ENCODE measurements at places on chromosomes 3 and 15. TPM values are rescaled to one million over a fixed set of nuclear protein-coding genes. Genes with fewer than 3 reads are reported as not detected.

DNA sequence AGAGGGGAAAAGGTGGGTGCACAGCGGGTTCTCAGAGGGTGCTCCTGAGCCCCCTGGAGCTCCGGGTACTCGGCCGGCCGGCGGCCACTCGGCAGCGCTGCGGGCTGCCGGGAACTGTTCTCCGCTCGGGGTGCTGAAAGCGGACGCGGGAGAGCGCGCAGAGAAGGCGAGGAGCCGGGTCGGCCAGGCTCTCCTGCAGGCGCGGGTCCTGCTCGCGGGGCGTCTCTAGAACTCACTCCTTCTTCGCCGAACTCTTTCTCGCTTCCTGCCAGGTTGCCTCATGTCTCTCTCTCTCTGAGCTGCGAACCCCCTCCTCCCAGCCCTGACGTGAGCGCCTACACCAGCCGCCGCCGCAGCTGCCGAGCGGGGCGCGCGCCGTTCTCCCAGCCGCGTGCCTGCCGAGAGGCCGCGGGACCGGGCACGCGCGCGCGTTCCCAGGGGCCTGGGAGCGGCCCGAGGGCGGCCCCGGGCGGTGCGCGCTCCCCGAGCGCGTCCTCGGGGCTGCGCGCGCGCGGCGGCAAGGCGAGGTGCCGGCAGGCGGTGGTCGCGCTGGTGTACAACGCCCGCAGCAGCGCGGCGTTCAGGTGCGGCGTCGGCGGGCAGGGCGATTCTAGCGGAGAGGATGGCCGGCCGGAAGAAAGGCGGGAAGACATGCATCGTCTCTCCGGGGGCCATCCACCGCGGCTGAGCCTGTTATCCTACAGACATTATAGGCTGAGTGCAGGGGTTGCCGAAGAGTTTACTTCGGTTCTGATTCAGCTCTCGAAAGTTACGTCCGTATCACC lies at the start of gene PEX5L:
TSS of gene PEX5L (minus strand) at position 267 of the 785 bp plus-strand sequence. CDS start 338 bp downstream, outside the sequence.
- peak; percentile 23 for DNase-seq

GRCh38 chr3:71160785-71161546 lies 422.6 kb downstream of the FOXP1 start:
- peak; percentile 23 for DNase-seq

DNA sequence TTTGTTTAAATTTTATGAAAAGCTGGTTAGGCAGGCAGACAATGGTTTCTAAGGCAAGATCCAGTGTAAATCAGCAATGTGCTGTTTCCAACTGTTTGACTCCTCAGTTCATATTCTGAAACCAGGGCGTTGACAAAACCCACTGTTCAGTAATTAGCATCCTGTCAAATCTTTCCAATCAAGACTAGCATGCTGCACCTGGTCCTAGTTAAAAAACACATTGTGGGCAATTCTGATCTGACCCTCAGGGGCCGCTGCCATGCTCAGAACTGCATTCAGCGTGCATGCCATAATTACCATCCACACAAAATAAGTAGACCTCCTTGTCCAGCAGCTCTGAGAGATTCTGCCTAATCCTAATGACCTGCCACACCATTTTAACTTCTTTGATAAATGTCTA lies 20.9 kb upstream of the RBP1 start:
- DNase-seq: no peak

DNA sequence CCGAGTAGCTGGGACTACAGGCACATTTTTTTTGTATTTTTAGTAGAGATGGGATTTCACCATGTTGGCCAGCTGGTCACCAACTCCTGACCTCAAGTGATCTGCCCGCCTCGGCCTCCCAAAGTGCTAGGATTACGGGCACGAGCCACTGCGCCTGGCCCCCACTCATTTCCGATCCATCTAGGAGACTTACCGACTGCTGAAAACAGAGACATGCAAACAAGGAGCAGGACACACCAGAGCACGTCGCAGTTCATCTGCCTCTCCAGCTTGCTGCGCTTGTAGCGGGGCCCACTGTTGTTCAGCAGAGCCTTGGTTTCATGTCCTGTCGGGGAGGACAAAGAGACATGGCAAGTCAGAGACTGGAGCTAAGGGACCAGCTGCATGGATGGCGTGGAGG lies 137.4 kb downstream of the ATP10A start:
- no peak for DNase-seq

GRCh38 chr3:187900993-187901755 lies 155.9 kb upstream of the BCL6 start:
- DNase-seq: no peak

DNA sequence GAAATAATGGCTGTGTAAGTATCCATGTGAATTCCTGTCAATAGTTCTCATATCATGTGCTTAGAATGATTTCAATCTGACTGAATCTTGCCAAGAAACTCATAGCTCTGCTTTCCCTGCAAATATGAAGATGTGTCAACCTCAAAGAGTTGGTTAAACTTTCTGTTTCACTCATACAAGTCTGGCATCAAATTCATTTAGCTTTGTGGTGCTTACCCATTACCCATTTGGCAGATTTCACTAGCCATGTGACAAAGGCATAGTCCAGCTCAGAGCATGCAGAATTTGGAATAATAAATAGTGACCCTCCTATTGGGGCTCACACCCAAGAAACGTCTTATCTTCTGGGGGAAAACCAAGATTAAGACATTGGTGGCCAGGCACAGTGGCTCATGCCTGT lies 256.6 kb upstream of the TPRG1 start:
- DNase-seq: no peak

DNA sequence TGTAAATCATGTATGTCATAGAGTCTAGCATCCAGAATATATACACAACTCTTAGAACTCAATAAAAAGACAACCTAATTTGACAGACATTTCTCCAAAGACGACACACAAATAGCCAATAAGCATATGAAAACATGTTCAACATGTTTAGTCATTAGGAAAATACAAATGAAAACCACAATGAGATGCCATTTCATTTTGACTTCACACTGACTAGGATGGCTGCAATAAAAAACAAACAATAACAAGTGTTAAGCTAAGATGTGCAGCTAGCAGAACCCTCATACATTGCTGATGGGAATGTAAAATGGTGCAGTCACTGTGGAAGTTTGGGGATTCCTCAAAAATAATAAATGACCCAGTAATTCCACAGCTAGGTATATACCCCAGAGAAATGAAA lies 16.4 kb downstream of the SPG11 start:
- DNase-seq: no peak

DNA sequence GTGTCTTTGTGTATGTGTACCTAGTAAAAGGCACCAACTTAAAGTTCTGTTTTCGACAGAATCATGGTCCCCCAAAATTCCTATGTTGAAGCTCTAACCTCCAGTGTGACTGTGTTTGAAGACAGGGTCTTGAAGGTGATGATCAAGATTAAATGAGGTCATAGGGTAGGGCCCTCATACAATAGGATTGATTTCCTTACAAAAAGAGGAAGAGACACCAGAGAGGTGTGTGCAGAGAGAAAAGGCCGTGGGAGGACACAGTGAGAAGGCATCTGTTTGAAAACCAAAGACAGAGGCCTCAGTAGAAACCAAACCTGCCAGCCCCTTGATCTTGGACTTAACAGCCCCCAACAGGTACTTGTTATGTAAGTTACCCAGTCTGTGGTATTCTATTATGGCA lies 52.0 kb upstream of the CORO2B start:
- DNase-seq: no peak

GRCh38 chr3:193572426-193572908 lies 17.8 kb upstream of the ATP13A4 start:
- peak; percentile 66 for DNase-seq

DNA sequence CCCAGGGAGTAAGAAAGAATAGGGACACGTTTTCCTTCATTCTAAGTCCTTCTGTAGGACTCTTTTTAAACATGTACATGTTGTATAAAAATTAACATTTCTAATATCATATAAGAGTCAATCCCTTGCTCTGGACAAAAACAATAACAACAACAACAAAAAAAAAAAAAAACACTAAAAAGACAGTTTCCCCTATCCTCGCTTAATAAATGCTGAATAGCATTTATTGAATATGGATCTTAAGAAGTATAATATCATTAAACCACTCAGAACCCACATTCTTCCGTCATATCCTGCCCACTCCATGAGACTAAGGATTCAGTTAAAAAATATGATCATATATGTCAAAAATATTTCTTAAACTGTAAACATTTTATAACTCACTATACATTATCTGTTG lies 145.1 kb downstream of the AQP9 start:
- no peak for DNase-seq

GRCh38 chr15:34951993-34952392 lies 17.5 kb downstream of the AQR start:
- DNase-seq: peak; percentile 37

- DNase-seq: no peak
Observed at GRCh38 chr3:47865192-47865591, 62.3 kb downstream of the DHX30 start.

DNA sequence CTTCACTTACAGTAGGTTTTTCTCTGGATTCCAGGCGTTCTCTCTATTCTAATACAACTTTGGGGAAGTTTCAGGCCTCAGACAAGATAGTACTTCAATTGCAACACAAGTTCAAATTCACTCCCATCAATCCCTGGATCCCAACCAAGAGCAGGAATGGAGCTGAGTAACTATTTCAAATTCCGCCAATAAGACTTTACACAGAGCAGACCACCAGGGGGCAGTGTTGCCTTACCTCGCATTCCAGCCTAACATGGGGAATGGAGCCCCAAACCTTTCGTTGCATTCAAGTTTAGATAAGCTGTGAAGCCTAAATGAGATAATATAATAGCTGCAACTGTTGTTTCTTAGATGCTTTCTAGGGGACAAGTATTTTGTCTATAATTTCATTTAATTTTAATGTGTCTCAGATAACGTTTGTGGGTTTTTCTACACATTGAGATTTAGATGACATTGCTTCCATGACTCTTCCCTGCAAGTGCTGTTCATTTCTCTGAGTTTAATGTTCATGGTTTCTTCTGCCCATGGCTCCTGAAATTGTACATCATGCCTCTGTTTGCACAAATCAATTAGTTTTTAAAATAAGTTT lies 186.7 kb downstream of the NSUN3 start:
- DNase-seq: peak; percentile 69

- DNase-seq: no peak
Observed at GRCh38 chr15:68051109-68051508, 3.0 kb upstream of the PIAS1 start.

DNA sequence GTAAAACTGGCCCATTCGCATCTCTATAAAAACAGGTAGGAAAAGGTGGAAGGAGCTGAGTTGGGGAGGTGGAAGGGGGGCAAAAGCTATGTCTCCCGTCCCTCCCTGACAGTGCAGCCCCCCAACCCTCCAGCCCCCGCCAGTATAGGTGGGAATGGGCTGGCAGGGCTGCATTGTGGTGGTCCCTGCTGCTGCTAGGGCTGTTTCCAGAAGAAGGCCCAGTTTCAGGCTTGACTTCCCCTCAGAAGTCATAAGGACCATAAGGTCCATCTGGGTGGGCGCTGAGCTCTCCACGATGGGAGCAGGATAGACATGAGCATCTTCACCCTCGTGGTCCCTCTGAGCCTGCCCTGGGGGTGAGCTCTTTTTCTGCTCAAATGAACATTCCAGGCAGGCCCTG lies 44.2 kb downstream of the APBA2 start:
- no peak for DNase-seq

DNA sequence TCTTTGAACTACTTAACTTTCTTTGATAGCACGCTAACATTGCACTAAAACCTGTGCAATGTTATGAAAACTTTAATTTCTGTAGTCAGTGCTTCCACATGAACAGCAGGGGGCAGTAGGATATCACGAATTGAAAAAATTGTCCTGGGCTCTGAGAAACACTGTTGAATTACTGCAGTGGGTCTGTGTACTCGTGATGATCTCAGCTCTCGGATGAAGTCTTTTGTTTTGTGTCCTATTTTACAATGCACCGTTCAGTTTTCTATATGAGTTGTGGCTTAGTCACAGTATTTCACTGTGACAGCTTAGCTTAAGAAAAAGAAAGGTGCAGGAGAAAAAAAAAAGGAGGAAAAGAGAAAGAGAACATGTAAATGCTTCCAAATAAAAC lies 141.3 kb upstream of the CCDC54 start:
- peak; percentile 92 for DNase-seq

GRCh38 chr3:123620343-123620742 lies 35.5 kb upstream of the HACD2 start:
- peak; percentile 81 for DNase-seq

GRCh38 chr3:122415762-122416654 lies at the start of gene WDR5B:
Gene WDR5B (minus strand): TSS chr3:122416062. CDS start chr3:122415528, 534 bp downstream.
- DNase-seq: peak; percentile 98

GRCh38 chr3:16587047-16587680 lies 18.1 kb downstream of the DAZL start:
- peak; percentile 20 for DNase-seq

DNA sequence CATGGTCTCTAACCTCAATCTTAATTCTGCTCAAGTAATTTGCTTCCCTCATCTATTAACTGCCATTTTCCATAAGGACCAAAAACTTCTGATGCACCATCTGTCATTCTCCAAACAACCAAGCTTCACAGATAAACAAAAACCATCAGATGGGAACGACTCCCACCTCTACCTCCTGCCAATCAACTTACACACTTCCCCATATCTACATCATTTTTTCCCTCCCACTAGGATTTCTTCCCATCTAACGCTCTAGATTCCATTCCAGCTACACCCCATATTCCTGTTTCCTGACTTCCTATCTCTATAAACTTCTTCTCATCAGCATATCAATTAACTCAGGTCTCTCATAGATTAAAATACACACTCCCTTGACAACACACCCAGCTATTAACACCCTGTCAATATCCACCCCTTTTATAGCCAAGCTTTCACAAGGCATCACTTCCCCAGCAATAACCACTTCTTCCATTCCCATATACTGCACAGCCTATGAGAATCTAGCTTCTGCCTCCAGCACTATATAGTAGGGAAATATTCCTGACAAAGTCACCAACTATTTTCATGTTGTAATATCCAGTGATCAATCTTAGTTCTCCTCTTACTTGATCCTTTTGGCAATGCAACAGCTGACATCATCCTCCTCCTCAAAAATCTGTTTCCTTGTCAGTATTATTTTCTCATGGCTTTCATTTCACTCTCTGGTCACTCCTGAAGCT lies 39.2 kb downstream of the SNX4 start:
- DNase-seq: peak; percentile 61

- DNase-seq: peak; percentile 86
Observed at GRCh38 chr15:82093774-82094211, 48.0 kb upstream of the MEX3B start.

- peak; percentile 7 for DNase-seq
Observed at GRCh38 chr15:23857028-23857641, 170.0 kb upstream of the NDN start.

- DNase-seq: no peak
Observed at GRCh38 chr15:64037966-64038365, 8.3 kb downstream of the DAPK2 start.

Gene GP9
- not detected for total RNA-seq

Gene GNAT1
- total RNA-seq: not detected

Gene ROPN1B
- total RNA-seq: not detected

Gene SLCO2A1
- 0.43 TPM for total RNA-seq

Gene NOX5
- 0.64 TPM for total RNA-seq

Gene PLOD2
- 154 TPM for total RNA-seq

Gene ALDH1A2
- 2.9 TPM for total RNA-seq

Gene ACOX2
- 12.1 TPM for total RNA-seq

Gene ERICH6
- 0.43 TPM for total RNA-seq

Gene GOLGA8T
- under 0.01 TPM for total RNA-seq

Gene TMCO5A
- total RNA-seq: not detected

Gene SNRPN
- 109 TPM for total RNA-seq

Gene CCDC174
- total RNA-seq: 13.8 TPM

Gene PRSS50
- total RNA-seq: not detected

Gene KCNH8
- total RNA-seq: not detected

Gene GPR176
- total RNA-seq: 120 TPM

Gene FBXO40
- not detected for total RNA-seq

Gene MCF2L2
- 0.64 TPM for total RNA-seq

All from fibroblast of villous mesenchyme (primary cell).